ENCODE measurements at places on chromosomes 3 and 15. TPM values are rescaled to one million over a fixed set of nuclear protein-coding genes. Genes with fewer than 3 reads are reported as not detected.

GABRG3 gene
- not detected for total RNA-seq

SLC22A13 gene
- not detected for total RNA-seq

SCAPER gene
- 28.9 TPM for total RNA-seq

UTS2B gene
- not detected for total RNA-seq

DNA sequence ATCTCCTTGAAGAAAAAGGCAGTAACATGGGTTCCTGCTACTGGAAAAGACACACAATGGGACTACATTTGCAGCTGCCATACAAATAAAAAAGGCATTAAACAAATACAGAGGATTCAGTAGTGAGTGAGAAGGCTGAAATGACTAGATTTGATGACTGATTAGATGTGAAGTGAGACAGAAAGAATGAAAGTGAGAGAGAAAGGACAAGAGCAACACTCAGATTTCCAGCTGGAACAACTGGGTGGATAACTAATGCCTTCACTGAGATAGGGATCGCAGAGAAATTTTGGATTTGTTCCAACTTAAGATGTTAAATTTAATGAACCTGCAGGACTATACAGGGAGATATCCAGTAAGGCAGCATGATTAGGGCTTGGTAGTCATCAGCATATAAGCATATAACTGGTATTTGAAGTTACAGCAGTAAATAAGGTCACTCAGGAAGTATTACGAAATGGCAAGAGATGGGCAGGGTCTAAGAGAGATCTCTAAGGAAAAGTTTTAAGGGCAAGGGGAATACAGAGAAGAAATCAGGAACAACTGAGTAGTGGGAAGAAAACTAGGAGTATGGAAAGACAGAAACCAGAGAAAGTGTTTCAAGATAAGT is 8.2 kb downstream of the OSBPL11 start:
- H3K27ac ChIP-seq, result no peak overlapping the region
- H3K4me3 ChIP-seq, result no peak overlapping the region
- peaks cover 28% of the 10 kb centered on the region for H3K4me1 ChIP-seq
- H3K36me3 ChIP-seq, result no peaks in the 10 kb centered on the region
- no peak for DNase-seq

Data from activated naive CD4-positive, alpha-beta T cell treated with anti-CD3 and anti-CD28 coated beads for 36 hours (primary cell).